ENCODE measurements at places on chromosomes 1 and 21.

- DNase-seq: peak; percentile 66
Observed at GRCh38 chr1:108746382-108747170, at the start of gene STXBP3. TSS of gene STXBP3 (plus strand) at chr1:108746674. CDS start at chr1:108746738, 64 bp downstream.

DNA sequence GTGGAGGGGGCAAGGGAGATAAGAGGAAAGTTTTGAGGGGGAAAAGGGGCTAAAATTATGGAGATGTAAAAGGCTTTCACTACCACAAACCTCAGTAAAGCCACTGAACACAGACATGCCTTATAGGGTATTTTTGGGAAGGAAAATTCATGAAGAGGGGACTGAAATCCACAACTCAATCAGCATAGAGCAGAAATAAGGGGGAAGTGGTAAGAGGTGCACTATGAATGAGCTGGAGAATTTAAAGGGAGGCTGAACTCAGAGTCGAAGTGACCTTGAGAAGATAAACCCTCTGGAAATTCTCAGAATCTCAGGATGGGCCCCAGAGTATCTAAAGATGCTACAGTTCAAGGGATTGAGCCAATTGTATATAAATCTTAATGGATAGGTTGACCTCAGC, 15.3 kb downstream of the RHEX start:
- DNase-seq: no peak

DNA sequence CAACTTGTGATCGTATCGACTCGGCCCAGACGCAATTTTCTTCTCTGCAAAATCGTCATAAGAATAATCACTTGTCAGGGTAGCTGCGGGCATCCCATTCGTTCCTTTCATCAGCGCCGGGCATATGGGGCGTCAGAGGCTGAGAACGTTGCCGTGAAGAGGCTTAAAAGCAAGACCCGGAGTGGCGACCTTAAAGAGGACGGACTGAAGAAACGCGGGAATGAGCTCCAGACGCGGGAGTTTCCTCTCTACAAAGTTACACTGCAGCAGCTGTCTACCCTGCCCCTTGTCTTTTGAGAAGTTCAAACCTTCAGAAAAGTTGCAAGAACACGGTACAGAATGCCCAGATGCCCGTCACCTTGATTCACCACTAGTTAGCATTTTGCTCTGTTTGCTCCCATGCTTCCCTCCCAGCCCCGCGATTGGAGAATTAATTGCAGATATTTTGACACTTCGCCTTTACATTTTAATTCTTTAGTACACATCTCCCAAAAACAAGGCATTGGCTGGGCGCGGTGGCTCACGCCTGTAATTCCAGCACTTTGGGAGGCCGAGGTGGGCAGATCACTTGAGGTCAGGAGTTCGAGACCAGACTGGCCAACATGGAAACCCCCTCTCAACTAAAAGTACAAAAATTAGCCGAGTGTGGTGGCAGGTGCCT, 967 bp downstream of the CENPS start:
- no peak for DNase-seq

DNA sequence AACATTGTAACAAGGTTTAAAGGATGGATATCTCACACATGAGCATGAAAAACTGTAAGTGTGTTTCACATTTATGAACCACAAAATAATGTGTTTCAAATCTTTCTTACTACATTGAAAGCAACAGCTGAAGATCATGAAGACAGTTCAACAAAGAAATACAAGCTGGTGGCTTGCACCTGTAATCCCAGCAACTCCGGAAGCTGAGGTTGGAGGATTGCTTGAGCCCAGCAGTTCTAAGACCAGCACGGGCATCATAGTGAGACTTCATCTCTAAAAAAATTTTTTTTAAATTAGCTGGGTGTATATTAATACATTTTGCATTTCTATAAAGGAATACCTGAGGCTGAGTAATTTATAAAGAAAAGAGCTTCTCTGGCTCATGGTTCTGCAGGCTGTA, 27.1 kb upstream of the C1orf198 start:
- no peak for DNase-seq

DNA sequence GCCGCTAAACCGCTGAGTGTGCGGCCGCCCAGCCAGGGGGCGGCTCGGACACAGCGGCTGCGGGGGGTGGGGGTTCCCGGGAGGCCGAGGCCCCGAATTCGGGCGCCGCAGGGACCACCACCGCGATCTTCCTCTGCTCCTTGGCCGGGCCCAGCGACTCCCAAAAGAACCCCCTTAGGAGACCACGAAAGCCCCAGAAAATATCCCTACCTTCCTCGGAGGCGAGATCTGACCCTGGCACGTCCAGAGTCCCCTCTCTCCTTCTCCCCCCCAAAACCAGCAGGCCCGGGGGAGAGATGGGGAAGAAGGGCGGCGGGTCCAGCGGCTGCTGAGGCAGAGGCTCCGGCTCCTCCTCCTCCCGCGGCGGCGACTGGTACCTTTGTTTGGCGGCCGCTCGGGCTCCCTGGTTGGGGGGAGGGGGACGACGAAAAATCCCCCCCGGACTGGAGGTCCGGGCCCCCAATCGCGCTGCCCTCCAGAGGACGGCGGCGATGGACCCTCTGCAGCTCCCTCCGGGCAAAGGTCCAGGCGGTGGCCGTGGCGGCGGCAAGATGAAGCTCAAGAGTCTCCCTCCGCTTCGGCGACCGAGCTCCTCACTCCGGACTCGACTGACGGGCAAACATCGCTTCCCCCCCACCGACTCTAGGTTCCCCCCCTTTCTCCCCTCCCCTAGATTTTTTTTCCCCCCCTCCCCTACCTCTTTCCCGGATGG, at the start of gene ARID4B:
TSS of gene ARID4B (minus strand) at position 621 of the 712 bp plus-strand sequence. CDS start 1,260 bp downstream, outside the sequence.
- DNase-seq: peak; percentile 6
